Stimulated activated CD4-positive, alpha-beta T cell treated with anti-CD3 and anti-CD28 coated beads, Interleukin-2, amount 100 ng/mL, for 48 hours (primary cell): ENCODE measurements at places on chromosomes 4 and X.

GRCh38 chr4:17426222-17426621 lies 85.7 kb downstream of the QDPR start:
- no peak for DNase-seq

GRCh38 chrX:139936259-139936658 lies 3.4 kb upstream of the ATP11C start:
- DNase-seq, result no peak

DNA sequence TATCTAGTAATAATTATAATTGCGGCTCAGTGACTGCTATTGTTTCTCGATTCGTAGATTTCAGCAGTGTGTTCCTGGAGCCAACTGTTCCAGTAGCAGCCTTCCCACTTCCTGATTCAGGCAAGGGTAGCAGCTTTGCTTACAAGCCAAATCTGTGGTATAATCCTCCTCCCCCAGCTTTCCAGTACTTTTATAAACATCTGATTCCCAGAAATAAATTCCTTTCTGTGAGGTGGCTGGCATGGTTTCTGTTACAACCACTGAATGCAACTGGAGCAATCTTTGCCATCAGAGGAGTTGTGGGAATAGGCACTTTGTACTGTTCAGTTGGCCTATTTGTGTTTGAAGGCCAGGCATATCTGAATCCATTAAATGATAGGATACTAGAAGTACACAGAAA lies 80.0 kb downstream of the GLRA3 start:
- DNase-seq, result no peak

DNA sequence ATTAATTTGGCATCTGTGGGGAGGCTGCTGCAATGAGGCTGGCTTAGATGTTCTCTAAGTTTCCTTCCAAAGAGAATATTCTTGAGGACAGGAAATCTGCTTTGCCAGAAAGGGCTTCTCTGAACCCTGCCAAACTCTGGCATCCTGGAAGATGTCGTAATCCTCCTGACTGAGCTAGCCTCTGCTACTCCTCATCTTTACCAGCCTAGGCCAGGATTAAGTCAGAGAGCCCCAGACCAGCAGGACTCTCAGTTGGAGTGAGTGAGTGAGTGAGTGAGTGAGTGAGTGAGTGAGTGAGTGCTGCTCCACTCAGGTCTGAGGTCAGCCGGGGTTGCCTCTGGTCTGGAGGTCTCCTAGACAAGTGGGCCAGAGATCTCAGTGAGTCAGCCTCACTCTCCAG lies 104.9 kb upstream of the SOD3 start:
- DNase-seq, result no peak

DNA sequence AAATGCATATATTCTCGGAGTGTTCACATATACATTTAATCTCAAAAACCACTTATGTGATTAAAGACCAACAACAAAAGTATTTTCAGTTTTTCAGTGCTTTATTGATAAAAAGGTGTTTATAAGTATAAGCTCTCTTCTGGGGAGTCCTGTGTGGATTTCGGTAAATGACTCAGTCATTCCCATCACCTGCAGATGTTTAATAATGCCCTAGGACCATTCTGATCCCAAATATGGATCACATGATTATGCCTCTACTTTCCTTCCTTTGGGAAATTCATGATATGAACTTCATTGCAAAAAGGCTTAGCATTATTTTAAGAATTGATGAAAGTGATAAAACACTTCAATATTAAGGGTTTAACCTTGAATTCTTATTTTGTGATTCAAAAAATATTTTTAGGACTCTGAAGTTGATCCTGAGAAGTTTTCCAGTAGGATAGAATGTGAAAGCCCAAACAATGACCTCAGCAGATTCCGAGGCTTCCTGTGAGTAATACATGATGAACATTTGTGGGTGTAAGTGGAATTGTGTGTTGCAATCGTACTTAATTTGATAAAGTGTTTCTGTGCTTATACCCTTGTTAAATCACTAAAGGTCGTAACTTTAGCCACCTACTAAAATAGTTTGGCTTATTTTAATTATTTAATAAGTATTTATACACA lies 40.2 kb downstream of the ATP10D start:
- DNase-seq, result no peak

GRCh38 chr4:67565284-67565683 lies 6.8 kb downstream of the STAP1 start:
- no peak for DNase-seq

DNA sequence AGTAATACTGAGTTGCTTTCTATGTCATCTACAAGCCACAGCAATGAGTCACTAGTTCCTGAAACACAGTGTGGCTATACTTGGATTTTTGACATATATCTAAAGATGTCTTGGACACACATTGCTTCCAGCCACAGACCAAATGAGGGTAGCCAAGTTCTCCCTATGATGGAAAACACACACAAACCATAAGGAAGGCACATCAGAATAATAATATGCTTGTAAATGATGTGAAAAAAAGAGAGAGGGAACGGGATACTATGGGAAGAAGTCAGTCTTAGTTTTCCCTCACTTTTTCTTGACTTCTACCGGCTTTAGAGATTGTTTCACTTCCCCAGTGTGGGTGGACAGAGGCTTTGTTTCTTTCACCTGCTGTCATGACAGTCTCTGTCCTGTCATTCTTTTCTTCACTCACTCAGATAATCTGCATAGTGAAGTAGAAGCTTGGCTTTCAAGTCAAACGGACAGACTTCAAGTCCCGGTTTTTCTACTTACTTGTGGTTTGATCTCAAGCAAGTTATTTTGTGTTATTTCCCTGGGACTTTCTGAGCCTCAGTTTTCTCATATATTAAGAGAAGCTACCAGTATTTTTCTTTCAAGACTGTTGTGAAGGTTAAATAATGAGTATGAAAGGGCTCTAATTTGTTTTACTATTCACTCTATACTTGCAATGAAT lies 34.7 kb downstream of the P2RY10 start:
- peak; percentile 3 for DNase-seq

GRCh38 chr4:137738375-137738990 lies 206.2 kb upstream of the PCDH18 start:
- no peak for DNase-seq

GRCh38 chr4:146051728-146052391 lies 113.2 kb upstream of the ZNF827 start:
- no peak for DNase-seq

DNA sequence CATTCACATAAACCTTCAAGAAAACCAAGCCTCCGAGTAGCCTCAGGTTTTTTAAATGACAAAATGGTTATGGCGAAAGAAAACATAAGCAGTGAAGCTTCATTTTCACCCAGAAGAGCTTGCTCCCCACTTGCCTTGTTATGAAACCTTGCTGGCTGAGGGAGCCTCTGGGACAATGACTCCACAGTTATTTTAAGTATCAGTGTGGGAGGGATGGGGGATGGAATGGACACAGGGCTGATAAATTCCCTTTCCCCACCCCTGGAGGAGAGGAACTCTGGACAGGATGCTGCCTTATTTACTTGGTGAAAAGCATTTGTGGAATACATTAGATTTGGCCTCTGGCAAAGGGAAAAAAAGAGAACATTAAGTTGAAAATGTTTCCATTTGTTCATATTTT lies 220.7 kb upstream of the CNKSR2 start:
- DNase-seq, result no peak

- DNase-seq, result no peak
Measured at GRCh38 chr4:115159141-115159540, 45.7 kb upstream of the NDST4 start.

DNA sequence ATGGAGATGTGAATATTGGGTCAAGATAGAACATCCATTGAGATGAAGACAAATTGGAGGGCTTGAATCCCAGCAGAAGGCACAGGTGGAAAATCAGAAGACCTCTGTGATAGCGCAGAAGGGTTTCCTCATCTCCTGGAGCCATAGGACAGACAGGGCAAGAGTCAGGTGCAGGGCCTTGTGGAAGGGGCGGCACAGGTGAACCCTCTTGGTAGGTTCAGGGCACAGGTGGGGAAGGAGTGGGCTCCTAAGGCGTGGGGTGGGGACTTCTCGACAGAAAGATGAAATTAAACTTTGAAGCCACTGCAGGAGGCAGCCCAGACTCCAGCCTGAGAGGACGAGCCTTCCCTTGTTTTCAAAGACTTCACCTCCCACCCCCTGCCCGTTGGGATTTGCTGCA lies 9.3 kb upstream of the RGS12 start:
- no peak for DNase-seq

DNA sequence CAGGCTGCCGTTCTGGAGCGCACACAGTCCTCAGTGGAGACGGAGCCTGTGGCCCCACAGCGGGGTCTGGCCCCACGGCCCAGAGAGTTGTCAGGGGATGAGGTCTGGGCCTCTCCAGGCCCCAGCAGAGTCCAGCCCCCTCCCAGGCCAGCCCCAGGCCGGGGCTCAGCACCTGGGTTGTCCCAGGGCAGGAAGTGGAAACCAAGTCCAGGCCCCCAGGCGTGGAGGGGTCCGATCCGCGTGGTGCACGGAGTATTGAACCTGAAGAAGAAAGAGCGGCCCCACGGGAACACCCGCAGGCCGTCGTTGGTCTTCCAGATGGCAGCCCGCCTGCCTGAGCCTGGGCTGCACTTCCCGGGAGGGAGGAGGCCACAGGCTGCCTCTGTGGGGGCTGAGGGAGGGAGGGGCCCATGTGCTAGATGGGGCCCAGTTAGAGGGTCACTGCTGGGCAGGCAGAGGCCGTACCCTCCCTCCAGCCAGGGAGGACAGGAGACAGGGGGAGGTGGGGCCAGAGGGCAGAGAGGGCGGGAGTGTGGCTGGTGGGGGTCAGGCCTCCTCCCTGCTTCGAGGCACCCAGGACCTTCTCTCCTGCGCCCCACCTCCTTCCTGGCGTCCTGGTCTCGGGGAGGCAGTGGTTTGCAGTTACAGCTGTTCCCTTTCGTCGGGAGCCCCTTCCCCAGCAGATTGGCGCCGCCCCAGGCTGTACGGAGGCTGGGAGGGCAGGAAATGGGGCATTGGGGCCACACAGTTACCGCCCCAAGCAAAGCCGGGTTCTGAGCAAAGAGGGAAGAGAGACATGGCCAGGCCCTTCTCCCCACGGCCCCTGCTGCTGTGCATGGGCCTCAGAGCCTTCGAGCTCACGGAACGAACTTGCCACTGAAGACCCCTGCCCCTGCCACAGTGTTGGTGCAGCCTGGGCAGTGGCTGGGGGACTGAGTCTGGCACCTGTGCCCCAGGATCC lies 8.1 kb downstream of the HGFAC start:
- DNase-seq, result no peak

DNA sequence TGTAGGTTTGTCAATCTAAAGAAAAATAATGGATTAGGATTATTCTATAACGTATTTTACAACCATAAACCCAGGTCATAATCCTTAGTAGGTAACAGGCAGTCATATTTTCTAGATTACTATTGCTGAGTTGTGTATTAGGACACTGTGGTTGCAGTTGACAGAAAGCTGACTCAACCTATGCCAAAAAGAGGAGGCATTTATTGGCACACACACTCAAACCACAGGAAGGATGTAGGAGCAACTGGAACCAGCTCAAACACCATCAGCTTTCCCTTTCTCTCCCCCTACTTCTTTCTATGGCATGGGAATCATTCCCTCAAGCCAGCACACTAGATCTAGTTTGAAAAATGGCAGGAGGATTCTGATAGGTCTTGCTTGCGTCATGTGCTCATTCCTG lies 136.4 kb upstream of the FAM9C start:
- no peak for DNase-seq

DNA sequence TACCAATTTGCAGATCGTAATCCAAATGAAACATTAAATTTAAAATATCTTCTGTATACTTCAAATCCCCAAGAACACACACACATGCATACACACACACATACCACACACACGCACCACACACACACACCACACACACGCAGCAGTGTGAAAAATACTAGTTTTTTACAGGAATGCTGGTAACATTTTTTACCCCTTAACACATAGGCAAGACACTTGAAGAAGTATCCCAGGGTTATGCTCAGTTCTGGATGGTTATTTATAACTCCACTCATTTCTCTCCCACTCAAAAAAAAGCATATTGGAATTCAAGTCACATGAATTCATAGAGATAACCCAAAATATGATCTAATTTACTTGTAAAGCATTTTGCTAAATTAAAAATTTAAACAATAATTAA lies 325.5 kb upstream of the SLC7A11 start:
- no peak for DNase-seq

- DNase-seq, result no peak
Measured at GRCh38 chrX:53377464-53377863, 45.0 kb downstream of the SMC1A start.

- no peak for DNase-seq
Measured at GRCh38 chrX:102650903-102651241, 411 bp upstream of the GPRASP1 start.

GRCh38 chr4:82918091-82918490 lies 17.6 kb downstream of the THAP9 start:
- DNase-seq, result no peak

DNA sequence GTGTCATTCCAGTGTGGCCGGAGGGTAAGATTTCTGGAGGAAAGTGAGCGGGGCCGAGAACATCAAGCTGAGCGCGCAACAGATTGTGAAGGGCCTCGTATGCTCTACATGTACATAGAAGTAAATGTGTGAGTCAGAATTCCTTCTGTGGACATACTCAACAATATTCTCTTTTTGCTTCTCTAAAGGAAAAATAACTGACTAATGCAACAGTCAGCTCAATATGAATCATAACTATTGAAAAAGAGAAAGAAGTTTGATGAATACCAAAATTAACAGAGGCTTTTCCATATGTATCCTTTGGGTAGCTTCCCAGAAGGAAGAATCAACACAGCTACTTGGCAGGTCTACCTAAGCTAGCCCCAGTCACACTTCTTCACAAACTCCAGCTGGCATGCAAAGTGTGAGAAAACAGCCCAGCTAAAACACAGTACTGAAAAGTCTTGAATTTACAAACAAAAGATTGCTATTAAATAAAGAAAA lies 87.5 kb upstream of the ZFP42 start:
- DNase-seq, result no peak

- DNase-seq, result no peak
Measured at GRCh38 chr4:86990510-86990909, 55.7 kb downstream of the AFF1 start.

GRCh38 chr4:106746451-106746850 lies 289.7 kb downstream of the DKK2 start:
- no peak for DNase-seq

DNA sequence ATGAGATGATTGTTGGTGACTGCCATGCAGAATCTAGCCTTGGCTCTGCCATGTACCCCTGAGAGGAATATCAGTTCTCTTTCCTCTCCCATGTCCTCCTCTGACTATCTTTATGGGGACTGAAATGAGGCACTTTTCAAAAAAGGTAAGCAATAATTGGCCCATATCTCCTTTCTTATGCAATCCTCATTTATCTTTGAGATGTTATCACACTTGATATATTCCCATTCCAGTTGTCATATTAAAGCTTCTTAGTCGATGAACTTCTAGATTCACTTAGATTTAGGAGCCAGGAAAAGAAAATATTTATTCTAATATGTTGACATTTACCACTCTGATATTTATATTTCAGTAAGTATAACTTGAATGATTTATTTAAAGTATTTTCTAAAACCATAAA lies 55.3 kb upstream of the CXCL8 start:
- no peak for DNase-seq

GRCh38 chr4:46878641-46879040 lies 30.4 kb downstream of the COX7B2 start:
- no peak for DNase-seq

DNA sequence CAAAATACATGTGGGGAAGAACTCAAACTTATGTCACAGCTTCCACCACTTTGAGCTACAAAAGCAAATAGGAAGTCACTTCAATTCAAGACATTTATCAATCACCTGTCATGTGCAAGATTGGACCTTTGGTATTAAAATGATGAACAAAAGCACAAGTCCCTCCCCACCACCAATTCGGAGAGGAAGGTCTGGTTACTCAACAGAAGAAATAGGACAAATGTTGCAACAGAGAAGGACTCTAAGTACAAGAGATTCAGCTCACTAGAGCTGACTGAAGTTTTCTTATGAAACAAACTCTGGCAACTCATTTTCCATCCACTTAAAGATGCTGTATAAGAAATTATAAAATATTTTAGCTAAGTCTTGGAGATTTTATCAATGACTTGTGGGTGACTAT lies 16.0 kb upstream of the MMRN1 start:
- DNase-seq, result no peak
